HL-60 (cell line): ENCODE measurements at places on chromosomes 16 and 17.

- DNase-seq, result no peak
Observed at GRCh38 chr17:78226055-78226758, 5.2 kb upstream of the TMEM235 start.

GRCh38 chr17:33438139-33438538, 145.0 kb upstream of the ASIC2 start:
- peak; percentile 26 for DNase-seq

GRCh38 chr17:77631307-77631706, 327.2 kb upstream of the TNRC6C start:
- no peak for DNase-seq

- no peak for DNase-seq
Observed at GRCh38 chr16:49269201-49269600, 12.4 kb downstream of the CBLN1 start.

DNA sequence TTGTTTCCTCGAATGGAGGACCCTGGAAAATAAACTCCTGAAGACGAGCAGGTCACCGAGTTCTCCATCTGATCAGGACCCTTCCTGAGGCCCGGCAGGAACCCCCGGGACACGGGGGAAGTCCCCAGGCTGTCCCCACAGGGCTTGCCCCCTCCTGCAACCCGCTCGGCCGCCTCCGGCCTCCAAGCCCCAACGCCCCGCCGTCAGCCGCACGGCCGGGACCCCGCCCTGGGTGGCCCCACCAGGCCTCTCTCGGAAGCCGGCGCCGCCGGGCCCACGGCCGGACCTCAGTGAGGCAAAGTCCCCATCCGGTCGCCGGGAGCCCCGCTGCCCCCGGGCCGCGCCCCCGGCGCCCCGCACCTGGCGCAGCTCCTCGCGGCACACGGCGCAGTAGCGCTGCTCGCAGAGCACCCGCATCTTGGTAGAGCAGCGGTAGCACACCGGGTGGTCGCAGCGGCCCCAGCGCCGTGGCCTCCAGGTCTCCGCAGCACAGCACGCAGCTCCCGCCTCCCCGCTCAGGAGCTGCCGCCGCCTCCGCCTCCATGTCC, 383 bp downstream of the ZNF598 start:
- DNase-seq, result no peak

DNA sequence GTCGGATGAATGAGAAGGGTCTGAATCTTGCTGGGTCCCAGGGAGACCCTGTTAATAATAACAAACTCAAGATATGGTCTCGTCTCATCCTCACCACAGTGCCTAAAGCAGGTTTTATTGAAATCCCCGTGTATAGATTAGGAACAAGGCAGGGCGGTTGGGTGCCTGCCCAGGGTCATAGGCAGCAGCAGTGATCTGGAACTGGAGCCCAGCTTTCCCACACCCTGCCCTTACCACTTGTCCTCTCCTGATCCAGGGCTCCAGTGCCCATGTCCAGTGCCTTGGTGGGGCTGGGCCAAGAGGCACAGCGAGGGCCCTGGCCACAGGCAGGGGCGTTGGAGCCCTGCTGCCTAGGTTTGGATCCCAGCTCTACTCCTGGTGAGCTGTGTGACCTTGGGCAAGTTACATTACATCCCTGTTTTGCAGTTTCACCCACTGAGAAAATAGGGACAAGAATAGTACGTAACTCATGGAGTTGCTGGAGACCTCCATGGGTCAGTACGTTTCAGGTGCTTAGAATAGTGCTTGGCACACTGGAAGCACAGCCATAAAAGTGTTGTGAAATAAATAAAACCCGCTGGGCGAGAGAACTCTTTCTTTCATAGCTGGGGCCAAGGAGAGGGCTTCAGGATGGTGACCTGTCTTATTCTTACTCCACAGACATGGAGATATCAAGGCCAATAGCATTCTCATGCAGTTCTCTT, 13.9 kb downstream of the SOCS3 start:
- no peak for DNase-seq

GRCh38 chr16:17014484-17015121, 456.2 kb downstream of the XYLT1 start:
- no peak for DNase-seq

DNA sequence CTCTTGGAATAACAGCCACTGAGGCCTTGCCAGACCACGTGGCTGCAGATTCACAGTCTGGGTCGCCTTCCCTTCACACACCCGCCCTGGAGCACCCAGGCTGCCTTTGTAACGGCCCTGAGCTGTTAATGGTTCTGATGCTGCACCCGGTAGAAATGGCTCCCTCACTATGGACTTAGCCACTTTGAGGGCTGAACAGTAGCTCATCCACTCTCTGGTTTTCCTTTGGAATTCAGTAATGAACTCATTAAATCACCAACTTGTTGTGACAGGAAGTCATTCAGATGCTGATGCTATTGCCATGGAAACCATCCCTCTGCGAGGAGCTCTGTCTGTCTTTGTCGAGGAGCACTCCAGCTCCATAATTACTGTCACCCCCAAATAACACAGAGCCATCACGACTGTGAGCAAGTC, 59.2 kb downstream of the CDK5R1 start:
- DNase-seq, result no peak

DNA sequence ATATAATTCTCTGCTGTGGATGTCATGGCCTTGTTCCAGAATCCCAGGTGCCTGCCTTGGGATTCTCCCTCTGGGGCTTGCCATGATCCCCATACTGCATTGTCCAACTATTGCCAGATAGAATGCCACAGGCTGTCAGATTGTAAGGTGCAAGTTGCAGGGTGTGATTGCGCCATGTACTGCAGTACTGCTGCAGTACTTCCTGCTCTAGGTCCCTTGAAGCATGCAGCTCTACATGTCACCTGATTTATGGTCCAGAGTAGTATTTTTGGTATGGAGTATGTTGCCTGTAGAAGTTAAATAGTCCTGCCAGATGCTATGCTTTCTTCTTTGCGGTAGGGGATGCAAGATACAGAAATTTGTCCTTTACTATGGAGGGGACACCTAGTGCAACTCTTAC, 7.0 kb upstream of the SLFN5 start:
- DNase-seq, result no peak
